ENCODE measurements at places on chromosomes 1 and 21.

DNA sequence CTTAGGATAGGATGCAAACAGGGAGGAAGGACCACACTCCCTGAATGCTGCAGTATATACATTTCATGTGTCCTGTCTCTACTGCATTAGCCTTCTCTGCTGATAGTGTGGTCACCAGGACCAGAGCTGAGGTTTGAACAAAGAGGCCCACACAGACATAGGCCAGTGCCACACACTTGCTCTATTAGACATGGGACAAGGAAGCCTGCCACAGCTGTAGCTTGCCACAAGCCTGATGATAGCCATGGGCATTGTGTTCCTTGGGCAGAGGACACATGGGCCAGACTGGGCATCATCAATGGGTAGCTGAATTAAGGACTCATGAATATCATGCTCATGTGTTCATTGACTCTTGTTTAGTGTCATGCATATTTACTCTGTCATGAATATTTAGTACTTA is 10.4 kb downstream of the CAMSAP2 start:
- DNase-seq: no peak

- no peak for DNase-seq
Measured at GRCh38 chr1:55938376-55938850, 641.0 kb downstream of the PLPP3 start.

DNA sequence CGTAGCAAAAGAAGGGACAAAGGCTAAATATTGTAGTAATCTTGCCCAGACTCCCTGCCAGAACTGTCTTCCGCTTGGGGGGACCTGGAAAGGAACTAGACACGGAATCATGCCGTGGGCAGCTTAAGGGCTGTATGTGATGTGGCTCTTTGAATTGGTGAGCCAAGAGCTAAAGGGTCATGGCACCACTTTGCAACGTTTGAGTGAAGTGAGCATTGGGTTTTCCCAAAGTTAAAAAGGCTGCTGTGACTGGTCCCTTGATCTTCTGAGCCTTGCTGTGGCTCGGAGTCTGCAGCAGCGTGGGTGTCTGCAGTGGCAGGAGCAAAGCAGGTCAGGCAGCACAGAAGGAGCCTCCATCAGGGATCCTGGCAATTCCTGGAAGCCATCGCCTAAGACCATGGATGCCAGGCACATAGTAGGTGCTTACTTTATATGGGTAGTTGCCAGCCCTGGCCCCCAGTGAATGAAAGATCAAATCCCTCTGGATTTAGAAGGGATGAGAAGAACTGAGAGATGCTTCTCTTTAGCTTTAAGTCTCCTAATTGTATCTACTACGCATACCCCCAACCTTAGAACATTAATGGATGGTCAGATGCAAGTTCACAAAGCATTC is 1.8 kb downstream of the SMYD2 start:
- DNase-seq: no peak

- DNase-seq: no peak
Measured at GRCh38 chr1:31434101-31434871, 21.3 kb downstream of the SERINC2 start.

DNA sequence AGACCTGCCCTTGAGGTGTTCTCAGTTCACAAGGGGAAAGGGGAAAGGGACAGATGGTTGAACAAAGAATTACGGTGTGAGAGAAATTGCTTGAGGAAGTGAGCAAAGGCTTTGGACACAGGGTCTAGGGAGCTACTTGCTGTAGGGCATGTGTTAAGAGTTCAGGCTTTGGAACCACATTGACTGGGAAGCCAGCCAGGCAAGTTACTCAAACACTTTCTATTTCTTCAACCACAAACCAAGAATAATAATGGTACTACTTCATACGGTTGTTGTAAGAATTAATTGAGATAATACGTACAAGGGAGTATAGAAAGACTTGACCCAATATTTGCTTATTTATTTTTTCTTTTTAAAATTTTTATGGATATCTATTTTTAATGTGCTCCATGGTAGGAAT is 26.6 kb downstream of the AK4 start:
- peak; percentile 97 for DNase-seq

GRCh38 chr1:32703479-32704291 is 1.1 kb upstream of the SYNC start:
- DNase-seq: peak; percentile 75

DNA sequence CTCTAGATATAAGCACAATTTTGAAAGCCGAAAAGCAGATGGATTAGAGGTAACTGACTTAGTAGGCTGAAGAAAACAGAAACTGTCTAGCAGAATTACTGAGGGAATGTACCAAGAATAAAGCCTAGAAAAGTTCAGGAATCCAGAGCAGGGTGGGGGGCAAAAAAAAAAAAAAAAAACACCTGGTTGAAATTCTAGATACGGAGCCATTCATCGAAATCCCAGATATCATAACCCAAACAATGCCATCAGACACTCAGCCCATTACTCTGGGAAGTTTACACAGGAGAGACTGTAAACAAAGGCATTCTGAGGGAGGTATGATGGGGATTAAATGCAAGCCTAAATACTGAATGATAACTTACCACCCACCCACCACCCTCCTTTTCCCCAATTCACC is 45.6 kb downstream of the ENAH start:
- no peak for DNase-seq

DNA sequence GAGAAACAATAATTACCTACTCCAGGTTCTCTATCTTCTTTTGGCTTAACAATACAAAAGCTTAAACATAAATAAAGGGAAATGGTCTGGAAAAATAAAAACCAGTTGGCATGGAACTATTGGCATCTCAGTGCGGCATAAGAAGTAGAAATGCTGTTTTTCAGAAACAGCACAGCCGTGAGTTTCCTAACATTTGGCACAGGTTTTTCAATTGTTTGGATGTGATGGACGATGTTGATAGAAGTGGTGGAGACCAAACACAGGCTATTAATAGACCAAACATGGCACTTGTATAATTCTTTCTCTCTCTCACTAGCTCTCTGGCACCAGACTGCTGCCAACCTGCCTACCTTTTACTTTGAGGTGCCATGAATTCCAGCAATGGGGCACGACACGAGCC is 36.2 kb downstream of the KCNN3 start:
- DNase-seq: no peak

DNA sequence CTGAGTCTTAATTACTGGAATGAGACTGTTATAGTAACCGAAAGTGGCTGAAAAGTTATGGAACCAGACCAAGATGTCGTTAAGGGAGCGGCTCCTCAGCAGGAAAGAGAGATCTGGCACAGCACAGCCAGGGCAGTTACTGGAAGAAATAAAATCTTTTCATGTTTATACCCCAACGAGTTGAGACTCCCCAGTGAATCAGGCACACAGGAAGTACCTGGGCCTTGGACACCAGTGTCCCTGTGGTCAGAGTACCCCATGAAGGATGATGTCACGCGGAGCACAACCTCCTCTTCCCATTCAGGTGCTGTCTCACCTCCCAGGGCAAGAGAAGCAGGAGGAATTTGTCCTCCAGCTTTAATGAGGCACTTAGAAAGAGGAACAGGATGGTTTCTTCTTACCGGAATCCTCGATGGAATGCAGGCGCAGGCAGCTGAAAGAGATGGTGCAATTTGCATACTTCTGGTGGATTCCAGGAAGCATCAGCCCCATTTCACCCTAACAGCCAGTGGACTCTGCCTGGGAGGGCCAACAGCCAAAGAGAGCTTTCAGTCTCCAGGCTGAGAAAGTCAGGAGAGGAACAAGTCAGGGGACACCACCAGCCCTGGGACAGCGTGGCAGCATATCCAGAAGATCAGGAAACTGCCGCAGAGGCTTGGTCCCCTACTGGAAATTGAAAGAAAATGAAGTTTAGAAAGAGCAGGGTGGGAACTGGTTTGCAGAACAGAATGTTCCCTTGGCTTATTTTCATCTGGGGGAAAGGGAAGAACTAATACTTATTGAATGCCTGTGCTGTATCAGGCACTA is 35.9 kb upstream of the CTTNBP2NL start:
- peak; percentile 26 for DNase-seq

GRCh38 chr1:209196140-209196539 is 387.4 kb upstream of the CAMK1G start:
- no peak for DNase-seq

DNA sequence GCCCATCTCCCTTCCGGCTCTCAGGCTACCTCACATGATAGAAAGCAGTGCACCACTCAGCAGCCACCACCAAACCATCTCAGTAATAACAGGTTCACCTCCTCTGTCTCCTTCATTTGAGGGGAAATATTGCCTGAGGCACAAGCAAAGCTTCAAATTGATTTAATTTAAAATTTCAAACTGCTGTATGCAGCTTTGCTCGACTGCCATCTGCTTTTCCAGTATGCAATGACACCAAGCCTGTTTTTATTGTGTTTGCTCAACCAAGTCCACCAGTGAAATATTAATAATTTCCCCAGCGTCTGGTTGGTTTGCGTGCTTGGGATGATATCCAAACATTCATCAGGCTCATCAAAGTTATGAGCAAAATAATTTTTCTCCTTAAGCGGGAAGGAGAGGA is 552.4 kb upstream of the DAB1 start:
- DNase-seq: no peak

Data from non-pigmented ciliary epithelial cell (primary cell).